ENCODE measurements at places on chromosomes 3 and 15. TPM values are rescaled to one million over a fixed set of nuclear protein-coding genes. Genes with fewer than 3 reads are reported as not detected.

The CFAP91 gene
- total RNA-seq: 11.0 TPM

The VILL gene
- total RNA-seq: 23.5 TPM

DNA sequence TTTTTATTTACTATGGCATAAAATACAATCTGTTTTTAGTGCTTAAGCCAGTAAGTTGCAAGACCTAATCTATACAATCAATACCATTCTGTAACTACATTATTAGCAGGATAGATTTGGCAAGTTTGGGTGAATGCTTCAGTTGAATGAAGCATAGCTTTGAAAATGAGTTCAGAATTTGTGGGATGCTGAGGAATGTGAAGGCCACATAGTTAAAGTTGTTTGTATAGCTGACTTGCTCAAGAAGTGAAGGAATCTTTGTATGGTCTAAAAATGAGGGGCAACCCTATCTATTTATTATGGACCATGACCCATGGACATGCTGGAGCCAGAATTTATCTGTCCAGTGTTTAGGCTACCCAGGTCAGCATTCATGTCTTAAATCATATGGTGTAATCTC lies 58.5 kb downstream of the CRYBG3 start:
- no peak for DNase-seq

- no peak for DNase-seq
Observed at GRCh38 chr15:101499863-101500713, 10.6 kb upstream of the PCSK6 start.
